ENCODE measurements at places on chromosomes 5 and 9.

DNA sequence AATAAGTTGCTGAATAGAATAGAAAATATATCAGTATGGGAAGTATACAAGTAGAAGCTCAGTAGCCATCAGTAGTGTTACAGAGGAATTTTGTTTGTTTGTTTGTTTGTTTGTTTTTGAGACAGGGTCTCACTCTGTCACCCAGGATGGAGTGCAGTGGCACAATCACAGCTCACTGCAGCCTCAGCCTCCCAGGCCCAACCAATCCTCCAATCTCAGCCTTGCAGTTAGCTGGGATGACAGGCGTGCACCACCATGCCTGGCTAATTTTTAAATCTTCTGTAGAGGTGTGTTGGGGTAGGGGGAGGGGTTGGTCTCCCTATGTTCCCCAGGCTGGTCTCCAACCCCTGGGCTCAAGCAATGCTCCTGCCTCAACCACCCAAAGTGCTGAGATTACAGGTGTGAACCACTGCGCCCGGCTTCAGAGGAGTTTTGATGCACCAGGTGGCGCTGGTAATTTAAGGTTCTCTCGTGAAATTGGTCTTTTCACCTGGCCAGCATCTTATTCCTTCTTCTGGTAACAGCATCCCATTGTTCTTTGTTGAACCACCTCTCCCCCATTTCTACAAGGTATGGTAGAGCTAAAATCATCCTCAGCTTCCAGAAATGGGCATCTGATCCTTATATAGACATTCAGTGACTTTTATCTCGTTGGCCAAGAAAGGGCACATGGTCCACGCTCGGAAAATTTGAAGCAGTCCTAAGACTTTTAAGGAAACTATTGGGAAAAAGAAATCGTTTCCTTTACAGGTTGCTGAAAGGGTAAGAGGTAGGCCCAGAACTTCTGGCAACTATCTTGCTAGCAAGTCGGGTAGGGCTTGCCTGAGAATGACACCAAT lies 157.1 kb downstream of the ARRDC3 start:
- DNase-seq = no peak

DNA sequence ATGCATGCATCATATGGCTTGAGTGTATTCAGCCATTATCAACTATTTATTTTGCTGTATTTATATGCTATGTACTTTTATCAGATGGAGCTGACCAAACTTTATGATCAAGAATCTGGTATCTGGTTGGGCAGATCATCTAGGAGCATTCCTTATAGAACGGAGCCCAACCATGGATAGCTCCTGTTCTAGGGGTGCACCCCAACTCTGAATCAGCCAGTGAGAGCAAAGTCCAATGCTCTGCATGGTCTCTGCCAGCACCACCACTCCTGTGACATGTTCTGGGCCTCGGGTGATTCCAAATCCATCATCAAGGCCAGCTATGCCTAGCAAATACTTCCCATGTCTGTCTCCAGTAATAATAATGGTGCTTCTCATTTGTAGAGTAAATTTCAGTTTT lies 517.5 kb downstream of the AGTPBP1 start:
- DNase-seq = no peak

GRCh38 chr5:147017191-147017590 lies 138.6 kb upstream of the PPP2R2B start:
- no peak for DNase-seq

- no peak for DNase-seq
These were observed 19.8 kb upstream of the TNIP1 start for GRCh38 chr5:151100681-151101080.

DNA sequence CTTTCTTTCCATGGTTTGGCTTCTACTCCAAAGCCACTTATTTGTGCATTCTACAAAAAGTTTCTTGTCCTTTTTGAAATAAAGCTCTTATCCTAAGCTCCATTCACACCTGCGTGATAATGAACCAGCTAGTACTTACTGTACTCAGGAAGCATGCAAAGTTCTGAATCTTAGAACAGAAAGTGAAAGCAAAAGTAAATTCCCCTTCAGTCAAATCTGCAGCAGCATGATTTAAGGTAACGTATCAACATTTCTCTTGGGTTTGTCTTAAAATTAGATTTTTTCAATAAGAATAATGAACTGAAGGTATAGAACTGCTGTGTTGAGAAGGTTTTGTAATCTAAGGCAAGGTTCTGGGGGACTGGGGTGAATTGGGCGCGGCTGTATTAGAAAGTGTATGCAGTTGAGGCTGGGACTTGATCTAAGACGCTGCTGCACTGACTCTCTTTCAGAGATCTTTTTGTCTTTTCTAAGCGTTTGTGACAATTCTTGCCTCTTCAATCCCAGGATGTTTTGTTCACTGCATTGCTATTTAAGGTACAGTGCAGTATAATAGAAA lies at the start of gene ERAP2:
Gene ERAP2 (plus strand): TSS at position 209 of the 559 bp plus-strand sequence. CDS start 3,186 bp downstream, outside the sequence.
- no peak for DNase-seq

GRCh38 chr5:2783223-2783622 lies 31.7 kb upstream of the IRX2 start:
- DNase-seq = no peak

DNA sequence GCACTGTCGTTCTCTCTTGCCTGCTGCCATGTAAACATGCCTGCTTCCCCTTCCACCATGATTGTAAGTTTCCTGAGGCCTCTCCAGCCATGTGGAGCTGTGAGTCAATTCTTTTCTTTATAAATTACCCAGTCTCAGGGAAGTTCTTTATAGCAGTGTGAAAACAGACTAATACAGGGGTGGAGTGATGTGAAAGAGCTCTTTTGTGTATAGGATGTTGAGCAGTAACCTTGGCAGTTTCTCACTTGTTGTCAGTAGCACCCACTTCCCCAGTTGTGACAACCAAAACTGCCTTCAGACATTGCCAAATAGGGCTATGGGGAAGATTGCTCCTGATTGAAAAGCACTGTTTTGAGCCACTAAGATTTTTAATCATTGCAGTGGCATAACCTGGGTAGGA lies 552.2 kb upstream of the ZNF462 start:
- DNase-seq = no peak

DNA sequence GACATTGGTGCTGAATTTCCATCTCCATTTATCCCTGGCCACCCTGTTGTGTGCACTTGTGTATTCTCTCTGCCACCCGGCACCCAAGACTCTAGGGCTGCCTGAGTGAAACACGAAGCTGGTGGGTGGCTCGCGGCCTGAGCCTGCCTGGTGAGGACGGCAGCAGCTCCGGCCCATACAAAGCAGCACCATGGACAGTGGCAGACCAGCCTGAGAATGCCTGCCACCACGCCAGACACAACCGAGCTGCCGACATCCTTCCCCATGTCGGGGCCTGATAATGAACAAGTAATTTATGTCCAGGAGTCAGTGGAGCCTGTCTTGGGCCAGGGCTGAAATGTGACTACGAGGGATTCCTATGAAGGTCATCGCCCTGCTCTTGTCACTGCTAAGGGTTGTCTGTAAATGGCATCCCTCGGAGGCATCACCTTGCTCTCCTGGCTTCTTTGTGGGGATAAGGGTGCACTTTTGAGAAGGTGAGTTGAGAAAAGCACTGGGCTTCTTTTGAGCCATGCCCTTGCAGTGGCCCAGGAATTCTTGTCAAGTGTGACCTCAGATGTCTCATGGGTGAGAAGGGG lies 175.7 kb downstream of the MELK start:
- peak; percentile 16 for DNase-seq

- no peak for DNase-seq
These were observed 39.7 kb downstream of the RAPGEF6 start for GRCh38 chr5:131595088-131596033.

DNA sequence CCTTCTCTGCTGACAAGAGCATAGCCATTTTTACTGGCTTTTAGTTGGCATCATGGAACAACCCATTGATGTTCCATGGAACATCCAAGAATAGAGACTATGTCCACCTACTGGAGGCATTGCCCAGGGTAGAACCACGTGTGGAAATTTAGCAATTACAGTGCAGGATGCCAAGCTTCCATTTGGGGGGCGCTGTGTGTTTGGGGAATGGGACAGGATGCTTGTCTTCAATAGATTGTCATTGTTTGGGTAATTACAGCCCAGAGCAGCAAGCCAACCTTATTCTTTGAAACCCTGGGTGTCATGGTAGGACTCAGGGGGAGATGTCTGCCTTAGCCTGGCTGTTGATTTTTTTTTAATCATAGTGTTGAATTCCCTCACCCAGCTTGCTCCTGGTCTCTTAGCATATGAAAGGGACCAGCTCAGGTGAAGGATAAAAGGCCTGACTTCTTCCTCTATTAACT lies 171.1 kb downstream of the DOCK2 start:
- DNase-seq = no peak

GRCh38 chr9:135801070-135801469 lies 99.1 kb downstream of the KCNT1 start:
- no peak for DNase-seq

- DNase-seq = no peak
These were observed 160.2 kb downstream of the MED10 start for GRCh38 chr5:6218116-6218515.

DNA sequence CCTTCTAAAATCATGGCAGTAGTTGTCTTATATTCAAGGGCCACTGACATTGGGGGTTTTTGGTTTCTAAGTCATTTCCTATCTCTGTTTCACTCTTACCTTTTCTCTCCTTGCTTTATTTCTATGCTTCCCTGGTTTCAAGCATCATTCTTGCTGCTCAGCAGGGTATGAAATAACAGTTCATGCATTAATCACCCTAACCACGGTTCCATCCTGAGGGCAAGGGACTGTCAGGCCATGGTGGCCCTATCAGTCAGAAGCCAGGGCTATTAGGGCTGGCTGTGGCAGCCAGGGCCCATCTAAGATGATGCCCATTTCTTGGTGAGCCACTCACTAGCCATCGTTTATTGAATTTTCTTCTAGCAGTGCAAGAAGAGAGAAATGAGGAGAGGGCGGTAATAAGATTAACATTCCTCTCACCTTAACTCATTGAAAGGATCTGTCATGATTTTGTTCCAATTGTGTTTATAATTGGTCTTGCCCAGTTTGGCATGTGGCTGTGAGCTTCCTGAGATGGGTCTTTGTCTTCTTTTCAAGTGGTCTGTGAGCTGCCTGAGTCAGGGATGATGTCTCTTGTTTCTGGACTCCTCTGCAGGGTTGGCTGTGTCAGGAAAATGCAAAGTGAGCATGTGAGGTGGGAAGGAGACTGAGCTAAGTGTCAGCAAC lies 45.2 kb downstream of the CYSTM1 start:
- no peak for DNase-seq

GRCh38 chr9:71647094-71647591 lies 121.2 kb downstream of the CEMIP2 start:
- peak; percentile 32 for DNase-seq

GRCh38 chr9:20384642-20385041 lies 237.7 kb downstream of the MLLT3 start:
- DNase-seq = no peak

GRCh38 chr9:120481248-120481647 lies 98.7 kb downstream of the CDK5RAP2 start:
- DNase-seq = no peak

DNA sequence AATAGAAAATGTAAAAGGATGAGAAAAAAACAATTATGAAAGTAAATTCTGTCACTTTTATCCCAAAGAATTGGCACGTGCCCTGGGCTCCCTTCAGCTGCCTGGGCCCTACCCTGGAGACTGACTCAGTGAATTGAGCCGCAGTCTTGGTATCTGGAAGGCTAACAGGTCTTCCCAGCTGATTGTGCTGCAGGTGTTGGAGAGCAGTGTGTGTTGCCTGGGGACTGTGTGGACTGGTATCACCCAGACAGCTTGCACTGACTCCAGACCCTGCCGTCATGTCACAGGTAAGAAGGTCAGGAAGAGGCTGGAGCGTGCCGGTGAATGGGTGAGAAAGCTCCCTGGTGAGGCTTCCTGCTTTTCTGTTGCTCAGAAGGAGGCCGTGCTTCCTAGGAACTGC lies 83.3 kb downstream of the AOPEP start:
- no peak for DNase-seq

DNA sequence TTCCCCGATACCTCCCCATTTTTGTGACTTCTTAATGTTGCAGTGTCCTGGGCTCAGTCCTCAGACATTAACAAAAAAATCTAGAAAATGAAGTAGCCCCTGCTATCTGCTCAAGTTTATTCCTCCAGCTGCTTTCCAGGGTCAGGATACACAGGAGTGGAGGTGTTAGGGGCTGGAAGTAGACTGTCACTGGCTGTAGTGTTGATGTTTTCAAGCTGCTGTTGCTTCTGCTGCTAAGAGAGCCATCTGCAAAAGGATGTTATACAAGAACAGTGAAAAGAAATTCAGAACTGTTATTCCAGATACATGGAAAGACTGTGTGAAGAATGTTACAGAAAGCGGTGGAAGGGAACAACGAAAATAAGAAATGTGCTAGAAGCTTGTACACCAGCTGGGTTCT lies 10.7 kb downstream of the CD14 start:
- no peak for DNase-seq

DNA sequence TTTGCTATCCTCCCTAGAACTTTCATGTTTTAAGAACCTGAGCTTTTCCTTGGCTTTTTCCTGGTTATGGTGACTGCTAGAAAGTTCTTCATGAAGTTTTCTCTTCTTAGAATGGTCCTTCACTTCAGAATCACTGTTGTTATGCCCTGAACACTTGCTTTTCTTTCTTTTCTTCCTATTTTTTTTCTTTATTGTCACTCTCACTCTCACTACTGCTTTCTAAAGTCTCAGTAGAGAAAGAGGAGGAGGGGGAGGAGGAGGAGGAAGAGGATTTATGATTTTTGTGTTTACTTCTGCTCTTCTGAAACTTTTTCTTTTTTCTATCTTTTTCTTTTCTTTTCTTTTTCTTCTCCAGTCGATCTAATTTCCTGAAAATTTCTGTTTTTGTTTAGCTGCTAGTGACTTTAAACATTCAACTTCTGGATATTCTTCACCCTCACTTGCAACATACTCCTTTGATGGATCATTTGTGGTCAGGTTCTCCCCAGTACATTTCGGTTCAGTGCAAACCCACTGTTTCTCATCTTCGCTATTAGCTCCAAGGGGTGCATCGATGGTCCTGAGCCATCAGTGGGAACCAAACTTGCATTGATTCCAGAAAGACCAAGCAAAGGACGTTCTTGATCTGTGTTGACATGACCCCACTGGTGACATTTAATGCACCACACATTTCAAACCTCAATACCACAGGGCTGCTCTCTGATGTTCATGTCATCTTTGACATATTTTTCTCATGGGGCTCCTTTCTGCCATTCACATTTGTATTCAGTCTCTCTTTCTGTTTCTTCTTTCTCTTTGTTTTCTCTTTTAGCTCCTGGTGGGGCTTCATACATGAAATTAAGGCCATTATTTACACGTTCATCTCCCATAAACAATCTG lies 81.6 kb upstream of the HAND1 start:
- DNase-seq = no peak

Data from foreskin melanocyte (primary cell).